ENCODE measurements at places on chromosomes 4 and X. TPM values are rescaled to one million over a fixed set of nuclear protein-coding genes. Genes with fewer than 3 reads are reported as not detected.

GRCh38 chr4:77777135-77777807 is 41.9 kb downstream of the CNOT6L start:
- DNase-seq, result no peak

GRCh38 chrX:49919617-49920016 is 2.8 kb upstream of the CLCN5 start:
- DNase-seq, result peak; percentile 39

Gene MAPK10
- total RNA-seq, result not detected

Gene CTAG1B
- not detected for total RNA-seq

GRCh38 chr4:86603311-86603885 is 9.3 kb downstream of the PTPN13 start:
- DNase-seq, result no peak

GRCh38 chr4:169330811-169331210 is 60.1 kb upstream of the SH3RF1 start:
- DNase-seq, result no peak

DNA sequence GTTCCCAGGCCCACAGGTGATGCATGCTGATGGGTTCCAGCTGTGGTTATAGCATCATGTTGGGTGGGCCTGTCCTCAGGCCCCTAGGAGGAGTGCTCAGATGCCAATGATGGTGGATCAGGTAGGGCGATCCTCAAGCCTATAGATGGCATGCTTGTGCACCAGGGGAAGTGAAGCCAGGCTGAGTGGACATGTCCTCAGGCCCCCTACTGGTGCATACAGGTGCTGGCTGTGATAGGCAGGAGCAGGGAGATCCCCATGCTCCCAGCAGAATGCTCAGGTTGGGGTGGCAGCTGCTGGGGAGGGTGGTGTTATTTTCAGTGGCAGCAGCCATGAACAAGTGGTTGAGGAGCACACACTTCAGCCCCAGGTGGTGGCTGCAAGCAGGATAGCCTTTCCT is 96.0 kb downstream of the SMARCA1 start:
- DNase-seq, result no peak

Gene ADH1A
- not detected for total RNA-seq

GRCh38 chrX:13026877-13027652 is 17.4 kb downstream of the FAM9C start:
- DNase-seq, result no peak

DNA sequence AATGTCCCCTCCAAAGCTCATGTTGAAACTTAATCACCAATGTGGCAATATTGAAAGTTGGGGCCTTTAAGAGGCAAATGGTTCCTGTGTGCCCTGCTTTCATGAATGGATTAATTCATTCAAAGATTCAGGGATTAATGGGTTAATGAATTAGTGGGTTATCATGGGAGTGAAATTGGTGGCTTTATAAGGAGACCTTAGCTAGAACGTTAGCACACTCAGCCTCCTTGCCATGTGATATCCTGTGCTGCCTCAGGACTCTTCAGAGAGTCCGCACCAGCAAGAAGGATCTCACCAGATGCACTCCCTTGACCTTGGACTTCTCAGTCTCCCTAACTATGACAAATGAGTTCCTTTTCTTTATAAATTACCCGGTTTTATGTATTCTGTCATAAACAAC is 2.6 kb upstream of the WDR19 start:
- DNase-seq, result no peak

DNA sequence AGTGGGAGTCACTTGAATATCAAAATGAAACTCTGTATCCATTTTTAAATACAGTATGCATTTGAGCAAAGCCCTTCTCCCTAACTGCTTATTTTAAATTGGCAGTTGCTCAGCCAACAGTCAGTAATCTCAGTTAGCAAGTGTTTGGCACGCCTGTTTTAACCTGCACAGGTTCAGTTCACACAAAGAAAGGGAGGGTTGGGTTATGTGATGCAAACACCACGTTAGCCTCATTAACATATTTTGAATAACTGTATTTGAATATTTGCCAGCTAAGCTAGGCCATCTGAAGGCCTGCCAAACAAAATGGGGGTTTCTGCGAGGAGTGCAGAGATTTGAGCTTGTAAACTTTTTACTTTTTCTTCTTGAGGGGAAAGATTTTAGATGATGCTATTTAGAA is 19.8 kb downstream of the GAB1 start:
- DNase-seq, result no peak

- DNase-seq, result no peak
These were observed 287.9 kb upstream of the NOCT start for GRCh38 chr4:138727731-138728130.

Gene FAT1
- 0.30 TPM for total RNA-seq

Gene EDA2R
- 3.0 TPM for total RNA-seq

Gene TMSB15C
- 4.4 TPM for total RNA-seq

DNA sequence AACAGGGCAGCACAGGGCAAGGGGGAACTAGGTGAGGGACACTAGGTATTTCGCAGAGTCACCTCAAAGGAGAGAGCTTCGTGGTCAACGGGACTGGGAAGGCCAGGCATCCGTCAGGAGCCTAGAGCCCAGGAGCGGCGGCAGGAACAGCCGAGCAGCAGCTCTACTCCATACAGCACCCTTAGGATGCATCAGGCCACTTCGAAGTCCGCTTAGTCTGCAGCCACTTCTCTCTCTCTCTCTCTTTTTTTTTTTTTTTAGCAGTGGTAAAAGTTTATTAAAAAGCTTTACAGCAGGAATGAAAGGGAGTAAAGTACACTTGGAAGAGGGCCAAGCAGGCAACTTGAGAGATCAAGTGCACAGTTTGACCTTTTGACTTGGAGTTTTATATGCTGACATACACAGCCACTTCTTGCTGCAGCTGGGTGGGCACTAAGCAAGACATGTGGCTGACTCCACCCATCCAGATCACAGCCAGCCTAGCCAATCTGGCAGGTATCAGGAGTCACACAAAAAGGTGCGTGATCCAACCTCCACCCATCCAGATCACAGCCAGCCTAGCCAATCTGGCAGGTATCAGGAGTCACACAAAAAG is 209.7 kb upstream of the RADX start:
- DNase-seq, result no peak

DNA sequence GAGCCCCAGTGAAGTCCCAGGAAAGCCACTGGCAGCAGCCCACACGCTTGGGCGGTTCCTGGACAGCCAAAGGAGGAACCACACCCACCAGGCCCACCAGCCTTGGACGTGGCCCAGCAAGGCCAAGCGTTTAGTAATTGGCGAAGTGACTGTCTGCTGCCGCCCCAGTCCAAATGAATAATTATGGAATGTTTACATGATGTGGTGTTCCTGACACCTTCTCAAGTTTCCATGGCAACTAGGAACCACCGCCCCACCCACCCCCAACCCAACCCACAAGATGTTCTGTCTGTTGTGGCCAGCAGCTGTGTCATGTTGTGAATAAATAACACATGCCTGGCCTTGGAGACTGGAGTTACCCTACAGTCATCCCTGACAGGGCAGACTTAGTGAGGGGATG is 22.3 kb downstream of the APLN start:
- DNase-seq, result no peak

- DNase-seq, result no peak
These were observed 8.3 kb upstream of the HAND2 start for GRCh38 chr4:173538148-173538908.

Gene SNX25
- total RNA-seq, result 12.0 TPM

Gene POLN
- total RNA-seq, result 3.8 TPM

- DNase-seq, result no peak
These were observed 269.7 kb downstream of the HS3ST1 start for GRCh38 chr4:11158971-11159370.

GRCh38 chr4:86927843-86928395 is 6.9 kb upstream of the AFF1 start:
- no peak for DNase-seq

Measured in activated CD4-positive, alpha-beta T cell treated with anti-CD3 and anti-CD28 coated beads, Interleukin-2, amount 10 ng/mL, durations not matched to agents 7 days and 5 days (primary cell).